ENCODE measurements at places on chromosomes 5 and 9. TPM values are rescaled to one million over a fixed set of nuclear protein-coding genes. Genes with fewer than 3 reads are reported as not detected.

Gene TSSK1B
- total RNA-seq: not detected

Gene EQTN
- total RNA-seq: not detected

Gene CTXN3
- total RNA-seq: not detected

Gene SPINK6
- not detected for total RNA-seq

Gene ABO
- total RNA-seq: not detected

Gene NSG2
- not detected for total RNA-seq

Gene PCDHA7
- total RNA-seq: not detected

Gene PCDHA4
- total RNA-seq: 0.07 TPM

Gene WNT8A
- total RNA-seq: not detected

Gene GRXCR2
- 0.16 TPM for total RNA-seq

Gene PRUNE2
- 3.7 TPM for total RNA-seq

Gene RETREG1
- total RNA-seq: 14.1 TPM

Gene TAS2R1
- 0.82 TPM for total RNA-seq

Gene RECK
- total RNA-seq: 1.8 TPM

Gene FOXD1
- total RNA-seq: 3.1 TPM

Gene ASPN
- total RNA-seq: not detected

Gene TAL2
- 1.4 TPM for total RNA-seq

Gene SLC6A3
- total RNA-seq: not detected

Gene IER5L
- 4.1 TPM for total RNA-seq

Gene UBE2QL1
- not detected for total RNA-seq

Gene SUSD3
- total RNA-seq: 2.2 TPM

Gene LCN9
- total RNA-seq: not detected

Gene GFI1B
- total RNA-seq: 0.79 TPM

Gene CCDC180
- total RNA-seq: 5.9 TPM

Gene GGTA1
- not detected for total RNA-seq

Gene APBA1
- total RNA-seq: 0.34 TPM

Gene LAMC3
- total RNA-seq: 0.44 TPM

Gene ADAMTS12
- total RNA-seq: not detected

Gene CCDC183
- total RNA-seq: 4.2 TPM

Gene LOX
- total RNA-seq: 4.9 TPM

Gene PAEP
- total RNA-seq: not detected

Gene ROPN1L
- 0.58 TPM for total RNA-seq

Gene TPPP
- total RNA-seq: 0.28 TPM

Gene RAB3C
- 0.05 TPM for total RNA-seq

Gene SPRY4
- total RNA-seq: 8.3 TPM

Gene ZBTB43
- 18.5 TPM for total RNA-seq

Gene COL23A1
- 0.18 TPM for total RNA-seq

Gene EPB41L4A
- 1.4 TPM for total RNA-seq

Gene C6
- total RNA-seq: not detected

Gene FXN
- total RNA-seq: 7.6 TPM

Gene PCDHB10
- total RNA-seq: 0.09 TPM

Gene PRDM9
- total RNA-seq: not detected

Gene TAF11L5
- total RNA-seq: not detected

Gene LHX3
- total RNA-seq: 1.1 TPM

Gene SOX30
- total RNA-seq: 3.1 TPM

Gene TEX48
- not detected for total RNA-seq

Gene IL7R
- not detected for total RNA-seq

Gene SPINK7
- not detected for total RNA-seq

Gene GABRA1
- total RNA-seq: not detected

Gene ABCA1
- 14.0 TPM for total RNA-seq

Gene ARL14EPL
- total RNA-seq: not detected

Gene FBXL7
- total RNA-seq: not detected

Gene TESK1
- total RNA-seq: 27.9 TPM

Gene GPR150
- total RNA-seq: 0.21 TPM
